Activated CD8-positive, alpha-beta memory T cell treated with anti-CD3 and anti-CD28 coated beads for 1 hour (primary cell): ENCODE measurements at places on chromosomes 4 and X.

GRCh38 chr4:120003193-120003592 lies 63.5 kb downstream of the MAD2L1 start:
- no peak for DNase-seq

DNA sequence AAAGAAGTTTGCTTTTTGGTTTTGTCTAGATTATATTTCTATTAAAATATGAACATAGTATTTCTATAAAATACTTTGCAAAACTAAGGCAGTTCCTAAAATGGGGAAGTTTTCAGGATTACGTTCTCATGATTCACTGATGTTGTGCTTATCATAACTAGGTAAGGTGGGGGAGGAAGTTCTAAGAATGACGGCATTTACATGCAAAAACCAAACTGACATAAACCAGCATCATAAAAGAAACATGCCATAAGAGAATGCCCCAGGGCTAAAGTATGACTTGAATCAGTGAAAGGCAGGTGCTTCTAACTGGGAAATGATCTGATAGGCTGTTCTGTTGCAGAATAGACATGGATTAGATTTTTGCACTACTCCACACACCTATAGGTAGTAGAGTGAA lies 204.7 kb upstream of the JADE1 start:
- DNase-seq, result no peak

- DNase-seq, result no peak
Observed at GRCh38 chr4:150771382-150771781, 189.4 kb downstream of the MAB21L2 start.

GRCh38 chr4:140092094-140092851 lies 61.7 kb downstream of the MAML3 start:
- DNase-seq, result no peak

GRCh38 chrX:1946974-1947373 lies 332.1 kb downstream of the ASMT start:
- no peak for DNase-seq

DNA sequence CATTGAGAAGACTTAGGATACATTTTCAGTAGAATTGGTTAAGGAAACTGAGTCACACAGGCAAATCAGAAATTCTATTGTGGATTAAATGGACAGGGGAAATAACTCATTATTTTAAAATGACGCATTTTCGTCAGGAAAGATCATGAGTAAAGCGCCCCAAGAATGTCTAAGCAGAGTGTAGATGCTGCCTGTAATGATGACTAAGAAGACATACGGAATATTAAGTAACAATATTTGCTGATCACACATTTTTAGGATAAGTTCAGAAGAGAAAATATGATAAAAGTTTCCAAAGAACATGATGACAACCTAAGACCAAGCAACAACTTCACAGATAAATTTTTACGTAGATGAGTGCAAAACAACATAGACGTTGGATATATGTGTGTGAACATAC lies 596.3 kb upstream of the TENM3 start:
- DNase-seq, result no peak

- DNase-seq, result no peak
Observed at GRCh38 chrX:42075032-42075431, 151.7 kb upstream of the CASK start.

GRCh38 chr4:139243448-139244365 lies 36.3 kb downstream of the MGARP start:
- DNase-seq, result no peak

DNA sequence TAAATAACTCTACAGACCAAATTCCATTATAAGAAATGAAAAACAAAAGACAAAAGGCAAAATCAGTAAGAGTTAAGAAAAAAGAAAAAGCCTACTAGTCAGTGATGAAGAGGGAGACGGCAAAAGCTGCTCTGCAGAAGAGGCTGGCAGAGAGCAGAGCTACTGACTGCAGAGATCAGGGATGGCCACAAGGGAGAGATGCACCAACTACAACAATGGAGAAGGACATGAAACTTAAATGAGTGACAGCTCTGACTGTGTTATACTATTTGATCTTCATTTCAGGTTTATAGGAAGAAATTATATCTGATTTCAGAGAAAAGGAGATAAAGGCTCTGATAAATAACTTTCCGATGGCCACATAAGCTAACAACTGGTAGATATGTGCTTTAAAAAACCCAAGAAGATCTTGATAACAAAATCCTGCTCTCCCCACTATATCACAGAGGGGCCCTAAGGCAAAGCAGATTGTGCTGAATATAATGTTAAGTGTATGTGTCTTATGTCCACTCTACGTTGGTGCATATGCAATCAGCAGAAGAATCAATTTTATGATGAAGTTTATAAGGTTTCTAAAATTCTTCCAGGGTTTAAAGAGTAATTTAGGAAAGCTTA lies 58.4 kb upstream of the COX18 start:
- no peak for DNase-seq

GRCh38 chr4:185201977-185202962 lies 1.5 kb downstream of the CFAP97 start:
- no peak for DNase-seq

- no peak for DNase-seq
Observed at GRCh38 chr4:4948370-4948769, 70.9 kb downstream of the CYTL1 start.

DNA sequence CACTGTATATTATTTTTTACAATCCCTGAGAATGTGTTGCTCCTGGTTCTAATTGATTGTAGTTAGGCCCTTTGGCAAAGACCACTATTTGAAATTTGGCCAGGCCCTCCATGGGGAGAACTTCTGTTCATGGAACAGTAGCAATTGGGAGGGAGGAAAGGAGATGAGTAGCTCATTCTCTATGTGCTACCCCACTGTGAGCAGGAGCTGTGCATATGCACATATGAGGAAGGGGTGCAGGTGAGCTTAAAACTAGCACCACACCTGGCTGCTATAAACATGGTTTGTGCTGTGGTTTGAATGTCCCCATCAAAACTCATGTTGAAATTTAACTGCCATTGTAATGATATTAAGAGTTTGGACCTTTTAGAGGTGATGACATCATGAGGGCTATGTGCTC lies 1483.2 kb downstream of the PCDH7 start:
- DNase-seq, result no peak

GRCh38 chr4:151218343-151218742 lies 58.6 kb upstream of the PRSS48 start:
- no peak for DNase-seq

GRCh38 chr4:62871078-62871477 lies 1538.2 kb downstream of the TECRL start:
- no peak for DNase-seq

- no peak for DNase-seq
Observed at GRCh38 chrX:137353404-137353803, 212.5 kb upstream of the ZIC3 start.

GRCh38 chrX:42954880-42955279 lies 176.9 kb upstream of the PPP1R2C start:
- DNase-seq, result no peak

DNA sequence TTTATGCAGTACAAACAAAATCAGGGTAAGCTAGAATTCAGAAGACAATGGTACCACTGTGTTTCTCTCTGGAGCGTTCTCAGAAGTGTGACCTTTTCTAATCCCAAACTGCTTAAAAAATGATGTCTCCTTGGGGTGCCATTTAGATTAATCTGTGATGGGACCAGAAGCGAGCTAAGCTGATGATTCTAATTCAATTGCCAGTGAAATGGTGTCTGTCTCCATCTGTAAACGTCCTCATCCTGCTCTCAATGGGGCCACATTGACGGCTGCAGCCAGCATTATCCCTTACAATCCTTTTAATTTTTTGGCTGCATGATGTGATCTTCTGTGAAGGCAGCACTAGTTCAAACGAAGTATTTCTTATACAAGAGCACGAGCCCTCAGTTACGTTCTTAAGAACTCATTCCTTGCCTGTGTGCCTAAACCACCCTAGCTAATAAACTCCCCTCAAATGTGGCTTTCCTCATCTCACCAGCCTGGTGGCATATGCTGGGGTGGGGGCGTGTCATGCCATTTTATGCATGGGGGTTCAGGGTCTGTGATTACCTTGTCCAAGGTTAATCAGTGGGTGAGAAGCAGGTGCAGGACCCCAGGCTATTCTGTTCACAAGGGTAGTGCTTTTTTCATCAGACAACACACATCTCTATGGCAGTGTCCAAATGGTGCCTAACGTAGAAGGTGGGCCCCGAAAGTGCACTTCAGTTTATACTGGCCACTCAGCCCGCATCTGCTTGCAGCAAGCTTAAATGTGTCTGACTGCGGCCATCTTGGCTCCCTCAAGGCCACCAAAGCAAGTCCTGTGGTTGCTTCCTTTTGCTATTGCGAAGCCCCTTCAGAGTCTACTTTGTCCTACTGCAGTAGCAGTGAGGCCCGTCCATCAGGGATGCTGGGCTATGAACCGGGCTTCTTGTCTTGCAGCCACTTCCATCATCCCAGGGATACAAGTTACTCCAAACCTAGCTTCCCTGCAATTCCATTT lies 45.7 kb upstream of the SLC2A9 start:
- DNase-seq, result no peak

DNA sequence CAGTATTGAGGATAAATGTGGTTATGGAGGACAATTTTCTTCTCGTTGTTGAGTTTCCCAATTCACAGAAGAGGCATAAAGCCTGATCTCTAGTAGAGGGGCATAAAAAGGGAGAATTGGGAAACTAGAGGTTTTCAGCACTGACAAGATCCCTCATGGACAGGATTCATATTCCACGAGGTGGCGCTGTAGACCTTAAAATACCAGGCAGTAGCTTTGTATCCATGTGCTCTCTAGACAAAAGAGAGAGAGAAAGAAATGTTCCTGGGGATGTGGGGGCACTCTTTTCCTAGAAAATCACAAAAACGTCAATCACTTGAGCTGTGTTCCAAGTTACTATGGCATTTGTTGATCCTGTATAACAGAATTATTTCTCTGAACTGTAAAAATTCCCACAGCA lies 128.3 kb downstream of the MAGEE1 start:
- no peak for DNase-seq

DNA sequence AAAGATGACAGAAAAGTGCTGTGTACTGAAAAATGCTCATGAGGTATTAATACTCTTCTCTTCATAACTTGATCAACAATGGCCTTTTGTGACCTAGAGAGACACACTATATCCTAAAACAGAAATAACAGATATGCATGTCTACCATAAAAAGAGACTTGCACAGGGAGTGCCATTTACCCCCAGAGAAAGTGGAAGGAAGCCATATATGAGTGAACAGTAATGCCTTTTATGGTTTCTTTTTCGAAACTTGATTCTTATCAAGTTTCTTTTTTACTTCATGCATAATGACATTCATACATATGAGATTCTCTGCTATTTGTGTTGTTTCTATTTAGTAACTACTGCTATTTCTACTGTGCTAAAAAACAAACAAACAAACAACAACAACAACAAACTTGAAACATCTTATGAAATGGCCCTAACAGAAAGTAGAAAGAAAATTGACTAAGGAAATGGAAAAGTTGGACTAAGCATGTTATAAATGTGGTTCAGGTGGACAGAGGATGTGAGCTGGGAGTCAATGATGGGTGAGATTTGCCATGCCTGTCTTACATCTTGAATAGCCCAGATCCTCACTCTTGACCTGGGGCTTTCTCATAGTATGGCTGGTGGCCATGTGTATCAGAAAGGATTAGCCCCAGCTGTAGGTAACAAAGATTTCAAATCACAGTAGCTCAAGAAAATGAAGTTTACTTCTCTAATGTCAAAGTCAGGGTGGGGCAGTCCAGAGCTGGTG lies 43.8 kb downstream of the GEMIN8 start:
- DNase-seq, result no peak

DNA sequence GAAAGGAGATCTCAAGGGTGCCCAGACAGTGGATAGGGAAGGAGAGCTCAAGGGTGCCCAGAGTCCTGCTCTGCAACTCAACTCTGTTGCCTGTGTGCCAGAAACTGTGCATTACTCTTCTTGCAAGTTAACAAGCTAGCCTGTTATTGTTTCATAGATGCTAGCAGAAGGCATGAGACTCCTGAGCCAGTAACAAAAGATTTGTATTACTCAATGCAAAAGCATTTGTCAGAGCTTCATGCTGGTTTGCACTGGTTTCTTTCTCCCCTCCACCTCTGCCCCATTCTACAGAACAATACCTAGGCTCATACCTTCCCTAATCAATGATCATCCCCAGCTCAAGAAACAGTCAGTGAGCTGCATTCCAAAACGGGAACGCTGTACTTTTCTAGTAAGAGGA lies 124.5 kb upstream of the NEIL3 start:
- no peak for DNase-seq

DNA sequence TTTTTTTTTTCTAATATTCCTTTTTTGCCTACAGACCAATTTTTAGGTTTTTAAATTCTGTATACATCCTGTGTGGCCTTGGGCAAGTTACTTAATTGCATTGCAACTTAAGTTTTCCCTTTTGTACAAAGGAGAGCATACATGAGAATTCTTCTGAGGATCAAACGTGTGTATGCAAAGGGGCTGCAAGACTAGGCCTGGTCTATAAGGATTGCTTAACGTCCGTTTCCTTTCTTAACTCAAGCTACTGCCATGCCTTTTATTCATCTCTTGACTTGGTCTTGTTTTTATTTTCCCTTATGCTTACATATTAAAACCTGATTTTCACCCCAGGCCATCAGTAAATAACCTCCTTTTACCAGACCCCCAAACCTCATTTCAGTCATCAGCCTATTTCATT lies 13.6 kb downstream of the RBPJ start:
- DNase-seq, result no peak
